NCI-H510A (cell line): ENCODE measurements at places on chromosomes 16 and 17.

DNA sequence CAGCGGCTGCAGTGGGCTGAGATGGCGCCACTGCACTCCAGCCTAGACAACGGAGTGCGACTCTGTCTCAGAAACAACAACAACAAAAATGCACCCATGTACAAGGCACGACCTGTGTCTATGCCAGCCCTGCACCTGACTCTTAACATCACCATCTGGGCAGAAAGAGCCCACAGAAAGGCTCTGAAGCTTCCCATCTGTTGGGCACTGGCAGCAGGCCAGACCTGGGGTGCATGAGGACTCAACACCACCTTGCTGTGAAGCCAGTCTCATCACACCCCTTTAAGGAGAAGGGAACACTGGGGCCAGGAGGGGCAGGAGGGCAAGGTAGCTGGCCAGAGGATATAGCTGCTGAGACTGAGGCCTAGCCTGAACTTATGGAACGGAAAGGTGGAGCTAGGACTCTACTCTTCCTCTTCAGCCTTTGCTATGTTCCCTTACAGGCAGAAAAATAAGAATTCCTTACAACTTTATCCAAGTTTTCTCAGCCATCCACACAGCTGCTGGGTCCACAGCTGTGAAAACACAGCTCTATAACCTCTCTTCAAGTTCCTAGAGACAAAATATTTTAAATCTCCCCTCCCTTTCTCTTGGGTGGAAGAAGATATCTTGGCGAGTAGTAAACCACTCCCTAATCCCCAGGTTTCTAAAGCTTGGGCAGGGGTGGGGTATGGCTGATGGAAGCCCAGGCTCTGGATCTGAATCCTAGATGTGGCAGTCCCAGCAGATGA, 2.8 kb downstream of the ELOB start:
- no peak for DNase-seq

DNA sequence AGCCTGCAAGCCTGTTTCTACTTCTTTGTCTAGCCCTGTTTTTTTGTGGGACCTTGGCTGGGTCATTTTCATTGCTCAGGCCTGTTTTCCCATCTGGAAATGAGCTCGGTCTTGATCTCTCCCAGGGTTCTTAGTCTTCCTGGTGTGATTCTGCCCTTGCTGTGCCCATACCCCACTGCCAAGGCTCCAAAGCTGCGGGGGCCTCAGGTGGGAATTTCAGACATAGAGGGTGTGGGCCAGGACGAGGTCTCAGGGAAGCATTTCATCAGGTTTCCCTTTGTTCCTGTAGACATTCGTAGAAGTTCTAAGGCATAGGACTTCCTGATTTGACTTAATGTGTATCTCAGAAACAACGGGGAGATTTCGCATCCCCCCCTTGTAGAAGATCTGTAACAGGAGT, 5.8 kb downstream of the MPRIP start:
- DNase-seq: no peak

GRCh38 chr17:7841915-7842379, 7.9 kb downstream of the KDM6B start:
- peak; percentile 74 for DNase-seq

GRCh38 chr17:39064819-39065218, 86.6 kb downstream of the PLXDC1 start:
- no peak for DNase-seq

DNA sequence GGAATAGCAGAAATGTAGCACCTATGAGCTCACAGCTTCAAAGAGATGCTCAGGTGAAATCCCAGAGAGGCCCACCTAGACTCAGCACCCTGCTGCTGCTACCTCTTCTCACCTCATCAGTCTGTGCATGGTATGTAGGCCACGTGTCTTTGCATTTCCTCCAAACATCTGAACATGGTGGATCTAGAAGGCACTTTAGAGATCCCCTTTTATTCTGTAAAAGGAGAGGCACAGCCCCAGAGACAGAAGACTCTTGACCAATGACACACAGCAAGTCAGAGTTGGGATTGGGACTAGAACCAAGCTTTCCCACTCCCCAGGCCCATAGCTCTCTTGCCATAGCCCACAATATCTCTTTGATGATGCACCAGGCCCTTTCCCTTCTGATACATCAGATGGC, 19.4 kb upstream of the NKD1 start:
- DNase-seq: no peak
